ENCODE measurements at places on chromosomes 1 and 21. TPM values are rescaled to one million over a fixed set of nuclear protein-coding genes. Genes with fewer than 3 reads are reported as not detected.

SLAMF1 gene
- total RNA-seq = 3.3 TPM

AHDC1 gene
- 48.2 TPM for total RNA-seq

RHEX gene
- 39.5 TPM for total RNA-seq

DNA sequence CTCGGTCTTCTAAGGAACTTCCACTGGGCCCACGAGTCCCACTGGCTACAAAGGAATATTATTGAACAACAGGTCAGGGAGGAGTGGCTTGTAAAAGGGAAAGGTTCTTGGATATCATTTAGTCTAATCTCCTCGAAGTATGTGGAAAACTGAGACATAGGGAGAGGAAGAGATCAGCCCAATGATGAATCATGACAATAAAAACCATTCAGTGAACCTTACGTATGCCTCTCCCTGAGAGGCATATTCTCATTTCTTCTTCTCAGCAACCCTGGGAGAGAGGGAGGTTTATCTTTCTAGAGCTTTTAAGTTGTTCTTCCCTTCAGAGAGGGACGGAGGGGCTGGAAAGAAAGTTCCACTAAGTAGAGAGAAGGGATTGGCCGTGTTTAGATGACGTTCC lies 5.3 kb upstream of the MOB3C start:
- no peak overlapping the region for H3K27ac ChIP-seq
- no peaks in the 10 kb centered on the region for H3K36me3 ChIP-seq
- peaks cover 3% of the 10 kb centered on the region for H3K4me1 ChIP-seq
- no peaks in the 10 kb centered on the region for H3K27me3 ChIP-seq
- DNase-seq = no peak
- H3K4me3 ChIP-seq = no peak overlapping the region

- no peak overlapping the region for H3K4me3 ChIP-seq
- H3K27me3 ChIP-seq = no peaks in the 10 kb centered on the region
- H3K27ac ChIP-seq = no peak overlapping the region
- no peaks in the 10 kb centered on the region for H3K36me3 ChIP-seq
- DNase-seq = no peak
Observed at GRCh38 chr1:172941471-172941870, 109.3 kb downstream of the TNFSF18 start.

DNA sequence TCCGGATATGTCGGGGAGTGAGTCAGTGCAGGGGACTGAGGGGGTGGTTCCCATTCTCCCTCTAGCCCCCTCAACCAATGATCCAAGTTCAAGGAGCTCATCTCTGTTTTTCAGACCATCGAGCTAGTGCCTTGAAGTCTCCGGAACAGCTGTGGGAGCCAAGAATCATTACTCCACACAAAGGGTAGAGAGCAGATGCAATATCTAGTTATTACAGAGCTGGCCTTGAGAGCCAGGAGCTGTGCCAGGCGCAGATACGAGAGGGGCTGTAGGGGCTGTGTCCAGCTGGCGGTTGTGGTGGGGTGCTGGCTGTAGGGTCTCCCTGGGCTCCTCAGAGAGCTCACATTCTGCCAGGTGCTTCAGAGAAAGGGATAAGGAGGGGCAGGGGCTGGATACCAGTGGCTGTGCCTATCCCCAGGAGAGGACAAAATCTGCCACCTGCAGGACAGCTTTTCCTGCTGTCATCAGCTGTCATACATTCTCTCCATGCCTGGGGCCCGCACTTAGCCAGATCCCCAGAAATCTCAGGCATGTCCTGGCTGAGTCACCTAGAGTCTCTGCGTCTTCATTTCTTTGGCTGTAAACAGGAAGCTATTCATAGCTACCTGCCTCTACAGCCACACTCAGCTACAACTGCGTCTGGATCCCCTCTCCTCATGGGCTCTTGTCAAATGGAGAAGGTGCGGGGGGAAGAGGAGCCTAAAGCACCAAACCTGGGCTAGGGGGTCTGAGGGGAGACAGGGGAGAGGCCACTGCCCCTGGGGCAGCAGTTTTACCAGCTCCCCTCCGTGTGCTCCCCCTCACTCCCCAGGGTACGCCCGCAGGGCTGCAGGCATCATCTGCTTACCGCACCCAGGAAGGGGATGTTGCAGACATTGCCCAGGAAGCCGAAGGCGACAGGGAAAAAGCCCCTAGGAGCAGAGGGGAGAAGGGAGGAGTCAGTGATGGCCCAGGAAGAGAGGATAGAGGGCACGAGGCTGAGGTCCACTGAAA lies 2.4 kb upstream of the KISS1 start:
- H3K36me3 ChIP-seq = no peaks in the 10 kb centered on the region
- DNase-seq = peak; percentile 28
- no peaks in the 10 kb centered on the region for H3K27me3 ChIP-seq

DNA sequence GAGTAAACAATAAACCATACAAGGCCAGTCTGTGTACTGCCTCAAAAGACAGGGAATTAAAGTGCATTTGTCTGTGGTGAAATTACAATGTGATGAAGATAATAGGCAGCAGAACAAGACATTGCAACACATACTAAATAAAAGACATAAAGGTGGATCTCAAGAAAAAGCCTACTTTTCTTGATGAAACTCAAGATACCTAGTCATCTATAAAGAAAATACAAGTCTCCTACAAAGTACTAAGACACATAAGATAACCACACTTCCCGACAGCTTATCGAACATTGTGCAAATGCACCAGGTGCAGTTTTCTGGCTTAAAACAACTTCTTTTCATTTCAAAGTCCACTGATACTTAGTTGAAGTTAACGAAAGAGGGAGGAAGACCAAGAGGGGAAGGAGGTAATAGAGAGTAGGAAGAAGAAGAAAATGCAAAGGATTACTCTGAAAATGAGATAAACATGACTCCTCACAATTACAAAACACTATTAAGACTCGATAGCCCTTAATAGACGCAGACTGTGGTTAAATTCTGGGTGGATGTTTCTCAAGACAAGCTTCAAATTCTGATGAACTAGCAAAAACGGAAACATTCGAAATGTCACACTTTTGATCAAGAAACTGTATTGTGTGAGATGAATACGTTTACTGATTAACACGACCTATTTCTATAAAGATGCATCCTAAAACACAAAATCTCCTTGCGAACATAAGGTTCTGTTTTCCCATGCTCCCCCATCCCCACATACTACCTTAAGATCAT lies 2.0 kb downstream of the HNRNPR start:
- peak overlapping the region; percentile 84 for H3K4me3 ChIP-seq
- H3K27me3 ChIP-seq = no peaks in the 10 kb centered on the region
- DNase-seq = no peak
- H3K36me3 ChIP-seq = peaks cover 4% of the 10 kb centered on the region

GRCh38 chr1:26854906-26855305 lies 8.0 kb upstream of the SFN start:
- H3K4me3 ChIP-seq = no peak overlapping the region
- H3K36me3 ChIP-seq = peaks cover 33% of the 10 kb centered on the region
- H3K27ac ChIP-seq = no peak overlapping the region
- DNase-seq = no peak
- no peaks in the 10 kb centered on the region for H3K4me1 ChIP-seq

DNA sequence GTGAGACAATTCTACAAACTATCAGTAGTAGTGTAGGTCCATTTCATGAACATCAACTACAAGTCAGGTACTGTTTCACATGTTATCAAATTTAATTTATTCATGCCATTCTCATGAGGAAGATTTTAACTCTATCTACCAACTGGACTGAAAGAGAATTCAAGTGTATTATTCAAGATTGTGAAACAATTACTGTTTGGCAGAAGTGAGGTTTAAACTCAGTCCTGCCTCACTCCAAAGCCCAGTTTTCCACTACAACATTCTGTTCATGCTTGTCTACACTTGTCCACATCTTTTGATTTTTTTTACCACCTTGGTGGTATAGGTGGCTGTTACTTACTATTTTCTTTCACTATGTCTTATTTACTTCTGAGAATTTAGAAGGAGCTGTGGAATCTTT lies 272.9 kb downstream of the TGFB2 start:
- H3K27ac ChIP-seq = no peak overlapping the region
- no peaks in the 10 kb centered on the region for H3K36me3 ChIP-seq
- no peaks in the 10 kb centered on the region for H3K4me1 ChIP-seq
- no peaks in the 10 kb centered on the region for H3K27me3 ChIP-seq
- no peak overlapping the region for H3K4me3 ChIP-seq

DNA sequence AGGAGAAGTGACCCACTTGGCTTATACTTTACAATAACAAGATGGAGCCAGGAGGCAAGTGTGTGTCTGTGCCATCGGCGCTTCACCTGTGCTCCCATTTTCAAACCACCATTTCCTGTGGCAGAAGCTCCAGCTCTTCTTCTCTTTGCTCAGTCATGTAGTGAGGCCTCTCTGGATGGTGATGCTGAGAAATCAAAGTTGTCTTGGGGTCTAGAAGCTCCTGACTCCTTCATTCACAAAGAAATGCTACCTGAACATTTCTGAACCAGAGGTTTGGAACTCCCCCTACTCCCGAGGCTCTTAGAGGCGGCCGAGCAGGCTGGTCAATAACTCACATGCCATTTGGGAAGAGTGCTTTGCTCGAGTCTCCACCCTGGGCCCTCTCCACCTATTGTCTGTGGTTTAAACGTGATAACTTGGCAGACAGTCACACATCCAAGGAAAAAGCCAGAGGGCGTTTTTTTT lies 18.0 kb downstream of the SLAMF1 start:
- H3K4me1 ChIP-seq = no peaks in the 10 kb centered on the region
- no peak for DNase-seq
- no peak overlapping the region for H3K27ac ChIP-seq
- H3K27me3 ChIP-seq = no peaks in the 10 kb centered on the region
- H3K36me3 ChIP-seq = no peaks in the 10 kb centered on the region

DNA sequence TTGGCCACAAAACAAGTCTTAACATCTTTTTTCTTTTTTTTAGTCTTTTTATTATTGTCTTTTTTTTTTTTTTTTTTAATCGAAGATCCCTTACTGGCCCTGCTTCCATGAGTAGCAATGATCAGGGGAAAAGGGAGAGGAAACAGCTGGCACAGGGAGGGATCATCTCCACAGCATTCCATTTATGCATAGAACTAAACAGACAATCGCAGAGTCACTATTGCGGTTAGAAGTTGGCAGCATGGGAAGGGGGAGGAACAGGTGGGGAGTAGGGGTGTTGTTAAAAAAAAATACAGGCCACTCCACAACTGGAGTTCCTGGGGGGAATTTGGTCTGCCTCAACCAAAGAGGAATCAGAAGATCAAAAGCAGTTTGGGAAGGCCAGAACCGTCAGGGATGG lies 55.4 kb downstream of the C1orf185 start:
- no peak overlapping the region for H3K4me3 ChIP-seq
- H3K27ac ChIP-seq = no peak overlapping the region
- H3K4me1 ChIP-seq = no peaks in the 10 kb centered on the region
- H3K27me3 ChIP-seq = no peaks in the 10 kb centered on the region
- no peaks in the 10 kb centered on the region for H3K36me3 ChIP-seq

DNA sequence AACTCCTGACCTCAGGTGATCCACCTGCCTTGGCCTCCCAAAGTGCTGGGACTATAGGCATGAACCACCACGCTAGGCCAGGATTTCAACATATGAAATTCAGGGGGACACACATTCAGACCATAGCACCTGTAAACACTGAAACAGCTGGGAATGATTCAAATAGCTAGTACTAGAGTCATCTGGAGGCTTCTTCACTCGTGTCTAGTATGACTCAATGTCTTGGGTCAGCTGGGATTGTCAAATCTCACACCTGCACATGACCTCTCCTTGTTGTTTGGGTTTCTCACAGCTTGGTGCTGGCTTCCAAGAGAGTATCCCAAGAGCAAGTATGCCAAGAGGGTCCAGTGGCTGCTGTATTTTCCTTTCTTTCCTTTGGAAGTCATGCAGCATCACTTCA lies 75.1 kb downstream of the PGM1 start:
- H3K36me3 ChIP-seq = no peaks in the 10 kb centered on the region
- DNase-seq = no peak
- no peak overlapping the region for H3K4me3 ChIP-seq
- H3K4me1 ChIP-seq = no peaks in the 10 kb centered on the region
- no peaks in the 10 kb centered on the region for H3K27me3 ChIP-seq
- no peak overlapping the region for H3K27ac ChIP-seq

DNA sequence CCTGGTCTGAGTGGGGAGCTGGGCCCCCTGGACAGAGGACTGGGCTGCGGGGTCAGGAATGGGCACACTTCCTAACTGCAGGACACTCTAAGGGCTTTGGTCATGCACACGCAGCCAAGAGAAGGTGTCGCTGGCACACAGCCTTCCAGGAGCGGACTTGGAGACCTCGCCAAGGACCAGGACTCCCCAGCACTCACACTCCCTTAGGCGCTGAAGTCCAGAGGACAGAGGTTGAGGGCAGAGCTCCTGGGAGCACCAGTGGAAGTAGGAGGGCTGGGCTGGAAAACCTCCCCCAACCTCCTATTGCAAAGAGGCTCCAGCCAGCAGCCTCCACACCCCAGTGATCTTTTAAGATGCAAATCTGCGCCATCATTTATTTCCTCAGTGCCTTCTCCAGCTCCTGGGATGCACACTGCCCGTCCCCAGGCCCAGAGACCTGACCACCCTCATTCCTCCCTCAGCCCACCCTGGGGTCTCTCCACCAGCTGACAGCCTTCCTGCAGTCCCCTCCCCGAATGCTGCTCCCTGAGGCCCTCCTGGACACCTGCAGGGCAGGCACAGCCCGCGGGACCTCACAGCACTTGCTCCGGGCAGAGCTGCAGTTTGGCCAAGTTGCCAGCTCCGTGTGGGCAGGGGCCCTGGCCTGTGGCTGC lies 3.0 kb downstream of the TSPEAR start:
- no peak overlapping the region for H3K4me3 ChIP-seq
- peak; percentile 61 for DNase-seq
- H3K27me3 ChIP-seq = peaks cover 38% of the 10 kb centered on the region
